ENCODE measurements at places on chromosomes 16 and 17.

- no peak for DNase-seq
Observed at GRCh38 chr16:51591480-51591879, 440.4 kb upstream of the SALL1 start.

GRCh38 chr16:30619202-30619601, 9.0 kb upstream of the ZNF689 start:
- DNase-seq = no peak

- peak; percentile 7 for DNase-seq
Observed at GRCh38 chr17:44878627-44879221, 20.5 kb downstream of the EFTUD2 start.

- DNase-seq = no peak
Observed at GRCh38 chr16:88432753-88433152, 20.3 kb upstream of the ZFPM1 start.

- DNase-seq = no peak
Observed at GRCh38 chr17:53472586-53472985, 350.1 kb upstream of the KIF2B start.

- no peak for DNase-seq
Observed at GRCh38 chr17:81162491-81162890, 2.8 kb upstream of the PVALEF start.

DNA sequence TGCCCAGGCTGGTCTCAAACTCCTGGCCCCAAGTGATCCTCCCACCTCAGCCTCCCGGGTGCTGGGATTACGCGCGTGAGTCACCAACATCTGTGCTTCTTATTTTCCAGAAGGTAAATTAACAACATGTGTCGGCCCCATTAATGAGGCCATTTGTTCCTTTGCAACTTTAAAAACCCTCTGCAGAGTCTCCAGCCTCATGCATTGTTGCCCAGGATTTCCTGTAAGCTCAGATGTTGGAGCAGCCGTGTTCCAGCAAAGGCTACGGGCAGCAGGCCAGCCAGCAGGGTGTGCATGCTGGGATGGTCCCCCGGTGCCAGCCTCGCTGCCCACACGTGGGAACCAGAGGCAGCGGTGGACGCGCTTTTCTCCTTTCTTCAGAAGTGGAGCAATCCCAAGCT, 19.1 kb upstream of the HEXD start:
- no peak for DNase-seq

GRCh38 chr17:28940142-28940541, 11.2 kb downstream of the PHF12 start:
- no peak for DNase-seq

- no peak for DNase-seq
Observed at GRCh38 chr17:19757536-19758180, 9.6 kb upstream of the ALDH3A1 start.
